ENCODE measurements at places on chromosomes 1 and 21.

DNA sequence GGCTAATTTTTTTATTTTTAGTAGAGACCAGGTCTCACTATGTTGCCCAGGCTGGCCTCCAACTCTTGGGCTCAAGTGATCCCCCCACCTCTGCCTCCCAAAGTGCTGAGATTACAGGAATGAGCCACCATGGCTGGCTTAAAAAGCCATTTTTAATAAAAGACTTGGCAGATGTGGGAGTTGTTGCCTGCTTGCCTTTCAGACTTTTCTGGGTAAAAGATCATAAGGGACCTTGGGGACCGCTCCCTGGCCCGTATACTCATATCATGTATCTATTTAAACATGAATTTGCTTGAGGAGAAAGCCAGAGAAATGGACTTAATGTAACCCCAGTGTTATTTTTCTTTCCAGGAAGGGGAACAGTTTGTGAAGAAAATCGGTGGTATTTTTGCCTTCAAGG lies 23.4 kb upstream of the PODN start:
- DNase-seq, result no peak

DNA sequence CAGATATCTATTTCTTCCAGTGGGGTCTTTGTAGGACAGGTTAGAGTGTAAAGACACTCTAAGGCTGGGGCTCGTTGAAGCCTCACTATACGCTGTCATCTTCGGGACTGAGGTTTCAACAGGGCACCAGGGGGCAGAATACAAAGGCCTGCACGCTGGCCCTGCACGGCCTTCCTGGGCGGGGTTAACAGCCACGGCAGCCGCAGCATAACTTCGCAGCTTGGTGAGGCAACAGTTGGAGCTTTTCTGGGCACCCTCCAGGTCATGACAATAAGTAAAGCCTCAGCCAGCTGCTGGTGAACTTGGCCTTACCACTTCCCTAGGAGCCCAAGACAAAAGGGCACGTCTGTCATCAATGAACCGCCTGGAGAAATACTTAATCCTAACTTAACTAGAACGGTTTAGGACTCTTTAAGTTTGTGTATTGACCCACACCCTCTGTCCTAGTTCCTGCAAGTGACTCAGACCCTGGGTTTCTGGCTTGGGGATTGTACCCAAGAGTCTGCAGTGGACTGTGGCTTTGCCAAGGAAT lies 2.3 kb upstream of the RUNX1 start:
- peak; percentile 95 for DNase-seq

DNA sequence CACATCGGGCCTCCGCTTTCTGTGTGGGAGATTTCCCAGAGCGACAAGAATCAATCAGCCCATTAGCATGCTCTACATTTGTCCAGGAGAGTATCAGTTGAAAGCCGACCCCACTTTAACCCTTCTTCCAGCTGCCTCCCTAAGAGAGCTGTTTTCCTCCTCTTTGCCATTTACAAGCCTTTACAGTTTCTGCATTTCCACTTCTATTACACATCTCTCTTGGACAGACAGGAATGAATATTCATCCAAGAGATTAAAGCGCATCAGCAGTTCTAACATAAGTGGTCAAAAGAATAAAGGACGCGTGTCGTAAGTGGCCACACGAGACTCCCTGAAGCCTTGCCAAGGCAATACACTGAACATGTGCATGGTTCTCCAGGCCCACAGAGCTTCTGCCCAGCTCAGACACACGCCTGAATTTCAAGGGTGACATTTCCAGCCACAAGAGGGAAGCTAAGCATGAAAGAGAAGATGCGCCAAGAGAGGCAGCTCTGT lies 47.3 kb downstream of the FAM78B start:
- DNase-seq, result no peak

DNA sequence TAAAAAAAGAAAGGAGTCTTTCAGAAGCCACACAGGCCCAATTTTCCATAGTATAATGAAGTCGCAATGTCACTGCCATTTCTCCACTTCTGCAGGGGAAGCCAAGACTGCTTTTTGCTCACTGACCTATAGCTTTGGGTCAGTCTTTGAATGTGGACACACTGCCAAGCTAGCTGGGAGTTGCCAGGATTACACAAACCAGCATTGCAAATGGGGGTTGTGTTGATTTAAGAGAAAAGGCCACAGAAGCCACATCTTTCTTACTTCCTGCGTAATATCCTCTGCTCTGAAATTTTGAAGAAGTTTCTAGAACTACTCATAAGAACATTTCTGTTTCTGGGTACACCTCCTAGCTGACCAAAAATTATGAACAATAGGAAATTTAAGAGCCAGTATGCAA lies 45.8 kb upstream of the SAMSN1 start:
- DNase-seq, result peak; percentile 95

GRCh38 chr21:34565238-34565637 lies 49.7 kb downstream of the RCAN1 start:
- DNase-seq, result no peak

GRCh38 chr1:210617293-210617692 lies 288.6 kb downstream of the HHAT start:
- DNase-seq, result no peak

- DNase-seq, result no peak
These were observed 11.5 kb upstream of the LAPTM5 start for GRCh38 chr1:30768830-30769718.
